HepG2 (cell line): ENCODE measurements at places on chromosomes 2 and 18.

GRCh38 chr18:74832381-74832780, 234.7 kb downstream of the ZNF407 start:
- no peak for DNase-seq

DNA sequence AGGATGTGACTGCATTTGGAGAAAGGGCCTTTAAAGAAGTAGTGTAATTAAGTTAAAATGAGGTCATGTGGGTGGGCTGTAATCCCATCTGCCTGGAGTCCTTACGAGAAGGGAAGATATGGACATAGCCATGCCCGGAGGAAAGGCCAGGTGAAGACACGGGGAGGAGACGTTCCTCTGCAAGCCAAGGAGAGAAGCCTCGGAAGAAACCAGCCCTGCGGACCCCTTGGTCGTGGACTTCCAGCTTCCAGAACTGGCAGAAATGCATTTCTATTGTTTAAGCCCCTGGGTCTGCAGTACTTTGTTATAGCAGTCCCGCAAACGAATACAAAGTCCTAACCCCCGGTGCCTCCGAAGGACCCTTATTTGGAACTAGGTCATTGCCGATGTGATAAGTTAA, 87.6 kb upstream of the TAF1B start:
- DNase-seq: no peak

GRCh38 chr18:52615943-52616342, 275.9 kb downstream of the DCC start:
- DNase-seq: no peak

DNA sequence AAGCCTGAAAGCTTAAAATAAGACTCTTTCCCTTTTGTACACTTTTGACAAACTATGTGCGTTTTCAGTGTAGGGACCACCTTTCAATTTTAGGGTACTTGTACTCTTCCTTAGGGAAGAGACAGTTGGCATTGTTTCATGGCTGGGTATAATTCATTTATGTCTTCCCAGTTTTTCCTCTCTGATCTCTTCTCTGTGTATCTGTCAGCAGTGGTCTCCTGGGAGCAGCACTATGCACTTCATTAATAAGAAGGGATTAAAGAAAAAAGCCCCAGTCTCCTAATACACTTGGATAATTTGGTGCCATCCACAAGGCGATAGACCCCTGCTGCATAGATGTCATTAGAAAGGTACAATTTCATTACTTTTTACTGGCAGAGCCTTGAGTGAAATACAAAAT, 12.1 kb downstream of the AQP4 start:
- DNase-seq: no peak

DNA sequence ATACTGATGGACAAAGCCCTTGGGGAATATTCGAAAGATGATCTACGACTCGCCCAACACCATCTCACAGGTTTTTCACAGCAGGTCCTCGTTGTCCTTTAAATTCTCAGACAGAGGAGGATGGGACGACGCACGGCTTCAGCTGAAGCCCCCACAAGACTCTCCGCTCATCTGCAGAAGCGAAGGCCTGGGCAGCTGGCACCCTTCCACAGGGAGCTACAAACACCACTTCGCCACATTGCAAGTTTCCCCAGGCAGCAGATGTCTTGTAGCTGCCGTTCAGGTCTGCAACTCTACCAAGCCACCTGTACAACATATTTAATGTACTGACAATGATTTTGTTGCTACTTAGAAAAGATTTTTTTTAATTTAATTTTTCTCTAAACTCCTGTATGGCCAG, 642.9 kb downstream of the ZEB2 start:
- DNase-seq: no peak

DNA sequence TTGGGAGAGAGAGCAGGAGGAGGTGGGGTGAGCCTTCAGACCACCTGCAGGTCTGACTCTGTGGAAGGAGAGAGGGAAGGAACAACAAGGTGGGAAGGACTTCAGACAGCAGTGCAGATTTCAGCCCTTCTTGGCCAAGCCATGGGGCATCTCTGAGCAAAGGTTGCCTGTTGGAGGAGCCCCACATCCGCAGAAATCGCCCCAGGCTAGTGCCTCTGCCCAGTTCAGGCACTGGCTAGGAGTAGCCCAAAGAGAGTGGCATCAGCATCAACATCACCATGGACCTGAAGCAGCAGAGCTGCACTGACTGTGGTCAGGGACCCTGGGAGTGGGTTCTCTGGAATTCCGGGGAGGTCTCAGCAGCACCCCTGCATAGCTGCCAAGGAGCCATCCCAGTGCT, 10.2 kb downstream of the GPR55 start:
- no peak for DNase-seq

DNA sequence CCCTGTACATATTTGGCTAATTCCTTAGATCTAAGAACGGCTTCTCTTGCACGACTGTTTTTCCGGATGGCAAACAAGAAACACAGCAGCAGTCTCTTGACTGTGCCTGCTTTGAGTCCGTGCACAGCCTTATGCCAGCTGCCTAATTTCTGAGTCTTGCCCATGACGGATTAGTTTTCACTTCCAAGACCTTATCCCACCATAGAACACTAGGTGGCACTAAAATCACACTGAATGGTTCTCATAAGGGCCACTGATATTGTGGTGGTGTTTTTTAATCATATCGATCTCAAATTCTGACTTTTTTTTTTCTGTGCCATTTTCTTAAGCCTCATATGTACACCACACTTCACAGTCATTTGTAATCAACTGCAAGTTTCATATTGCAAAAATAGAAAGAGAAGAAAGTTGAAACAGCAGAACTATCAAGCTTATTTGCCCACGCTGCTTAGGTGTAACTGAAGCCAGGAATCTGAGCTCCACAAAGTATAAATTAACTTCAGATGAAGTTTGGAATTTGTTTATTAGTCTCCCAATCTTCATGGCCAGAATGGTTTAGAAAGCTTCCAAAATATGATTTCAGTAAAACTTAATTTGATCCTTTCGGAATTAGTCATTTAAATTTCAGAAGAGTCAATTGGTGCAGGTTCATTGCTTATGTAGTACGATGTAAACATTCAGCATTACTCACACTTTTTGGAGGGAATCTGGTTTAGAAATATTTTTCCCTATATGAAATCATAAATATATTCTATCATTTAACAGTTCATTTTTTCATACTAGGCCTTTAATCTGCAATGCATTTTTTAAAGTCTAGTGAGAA, 45.5 kb upstream of the SCN7A start:
- peak; percentile 64 for DNase-seq

- no peak for DNase-seq
Measured at GRCh38 chr18:33841221-33841967, 263.4 kb downstream of the ASXL3 start.

GRCh38 chr18:2913398-2914005, 66.7 kb downstream of the EMILIN2 start:
- DNase-seq: no peak

DNA sequence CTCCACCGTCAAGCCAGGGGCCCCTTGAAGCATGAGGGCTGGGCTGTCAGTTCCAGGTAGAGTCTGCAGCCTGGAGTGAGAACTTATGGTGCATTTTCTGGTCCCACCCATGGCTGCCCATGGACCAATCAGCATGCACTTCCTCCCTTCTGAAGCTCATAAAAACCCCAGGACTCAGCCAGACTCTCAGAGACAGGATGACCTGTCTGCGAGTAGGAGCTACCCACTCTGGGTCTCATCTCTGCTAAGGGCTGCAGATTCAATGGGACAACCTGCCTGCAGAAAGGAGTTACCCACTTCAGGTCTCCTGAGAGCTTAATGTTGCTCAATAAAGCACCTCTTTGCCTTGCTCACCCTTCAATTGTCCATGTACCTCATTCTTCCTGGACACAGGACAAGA, 9.4 kb upstream of the DUSP19 start:
- DNase-seq: no peak

DNA sequence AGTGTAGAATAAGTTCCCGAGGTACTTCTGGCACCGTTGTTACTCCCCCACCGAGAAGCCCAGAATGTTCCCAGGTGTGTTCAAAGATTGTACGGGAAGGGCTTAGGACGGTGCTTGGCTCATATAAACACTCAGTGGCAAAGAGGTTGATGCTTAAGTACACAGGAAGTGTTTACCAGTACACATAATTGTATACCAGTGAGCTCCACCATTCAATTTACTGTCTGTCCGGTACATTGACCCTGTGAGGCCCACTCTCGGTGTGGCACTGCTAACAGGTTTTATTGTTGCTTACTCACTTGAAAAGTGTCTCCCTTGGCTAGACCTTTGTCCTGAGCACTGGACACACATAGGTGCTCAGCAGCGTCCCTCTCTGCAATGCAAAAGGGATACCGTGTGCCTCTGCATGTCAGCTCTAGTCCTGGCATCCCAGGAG, 191.0 kb downstream of the NEDD4L start:
- peak; percentile 56 for DNase-seq

GRCh38 chr18:58230438-58231179, 186.6 kb downstream of the NEDD4L start:
- DNase-seq: no peak

- no peak for DNase-seq
Measured at GRCh38 chr2:66865161-66865560, 430.2 kb downstream of the MEIS1 start.
